Activated CD4-positive, alpha-beta T cell treated with anti-CD3 and anti-CD28 coated beads, Interleukin-2, Interleukin-4, amounts not matched to agents 100 ng/mL and 50 ng/mL, durations not matched to agents 16 hours and 8 hours (primary cell): ENCODE measurements at places on chromosomes 7 and 10.

DNA sequence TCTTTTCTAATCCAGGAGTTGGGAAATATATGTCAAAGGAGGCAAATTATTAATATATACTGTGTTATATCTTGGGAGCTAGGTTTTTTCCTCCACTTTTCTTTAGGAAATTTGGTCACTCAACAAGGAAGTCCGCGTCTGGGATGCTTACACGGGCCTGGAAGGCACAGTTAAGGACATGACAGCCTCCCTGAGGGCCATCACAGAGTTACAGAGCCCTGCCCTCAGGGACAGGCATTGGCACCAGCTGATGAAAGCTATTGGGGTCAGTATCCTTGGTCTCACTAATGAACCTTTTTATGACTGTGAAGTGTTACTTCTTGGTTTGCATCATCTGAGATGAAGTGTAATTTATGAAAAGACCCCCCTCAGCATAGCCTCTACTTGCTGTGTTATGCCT is 74.7 kb downstream of the DNAH11 start:
- no peak for DNase-seq

DNA sequence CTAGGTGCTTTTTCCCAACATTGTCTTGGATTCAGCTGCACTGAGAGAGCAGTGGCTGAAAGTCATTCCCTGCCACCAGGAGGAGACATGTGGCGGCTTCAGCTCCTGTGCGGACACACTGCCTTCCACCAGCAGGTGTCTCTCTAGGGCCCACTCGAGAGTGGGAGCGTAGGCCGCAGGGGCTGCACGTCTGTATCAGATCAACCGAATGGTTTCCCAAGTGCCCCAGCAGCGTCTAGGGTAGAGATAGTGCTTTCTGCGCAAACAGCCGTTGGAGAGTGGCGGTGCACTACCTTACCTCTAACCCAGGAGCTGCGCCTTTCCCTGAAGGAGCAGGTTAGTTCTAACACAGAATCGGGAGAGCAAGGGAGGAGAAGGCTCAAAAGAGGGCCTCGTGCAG is 31.7 kb downstream of the PAPOLB start:
- DNase-seq = peak; percentile 65

DNA sequence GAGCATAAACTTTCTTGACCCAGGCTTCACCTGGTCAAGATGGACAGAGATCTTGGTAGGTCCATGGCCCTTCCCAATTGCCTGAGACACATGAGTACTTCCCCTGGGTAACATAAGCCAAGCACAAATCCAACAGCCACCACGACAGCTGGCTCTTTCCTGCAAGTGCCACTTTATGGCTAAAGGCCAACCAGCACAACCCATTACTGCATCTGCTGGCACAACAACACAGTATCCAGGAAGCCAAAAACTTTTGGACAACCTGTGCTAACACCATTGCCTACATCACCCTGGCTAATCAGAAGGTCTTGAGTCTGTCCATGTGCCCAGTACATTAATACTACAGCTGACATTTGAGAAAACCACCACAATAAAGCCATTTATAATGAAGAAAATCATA is 548.0 kb upstream of the SEMA3D start:
- no peak for DNase-seq

DNA sequence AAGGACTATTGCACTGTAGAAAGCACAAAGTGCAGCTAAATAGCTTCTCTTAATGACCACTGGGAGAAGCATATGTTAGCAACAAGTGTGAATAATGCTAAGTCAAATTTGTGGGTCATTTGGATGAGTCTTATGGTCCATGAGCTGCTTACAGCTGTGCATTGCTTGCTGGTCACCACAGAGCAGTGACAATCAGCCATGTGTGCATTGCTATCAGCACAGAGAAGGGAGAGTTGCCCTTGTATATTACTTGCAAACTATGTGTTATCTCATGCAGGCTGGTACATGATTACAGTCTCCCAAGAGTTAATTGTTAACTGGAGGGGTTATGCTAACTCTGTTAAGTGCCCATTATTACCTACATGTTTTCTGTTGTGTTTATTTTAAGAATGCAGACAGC is 25.7 kb downstream of the MRPS33 start:
- no peak for DNase-seq

GRCh38 chr7:96303686-96304443 is 18.0 kb downstream of the SLC25A13 start:
- DNase-seq = peak; percentile 75

GRCh38 chr10:29434111-29434510 is 145.2 kb downstream of the LYZL1 start:
- DNase-seq = no peak

GRCh38 chr10:20173046-20173445 is 356.8 kb downstream of the PLXDC2 start:
- no peak for DNase-seq

- no peak for DNase-seq
Measured at GRCh38 chr10:58508316-58508715, 4.4 kb upstream of the BICC1 start.

DNA sequence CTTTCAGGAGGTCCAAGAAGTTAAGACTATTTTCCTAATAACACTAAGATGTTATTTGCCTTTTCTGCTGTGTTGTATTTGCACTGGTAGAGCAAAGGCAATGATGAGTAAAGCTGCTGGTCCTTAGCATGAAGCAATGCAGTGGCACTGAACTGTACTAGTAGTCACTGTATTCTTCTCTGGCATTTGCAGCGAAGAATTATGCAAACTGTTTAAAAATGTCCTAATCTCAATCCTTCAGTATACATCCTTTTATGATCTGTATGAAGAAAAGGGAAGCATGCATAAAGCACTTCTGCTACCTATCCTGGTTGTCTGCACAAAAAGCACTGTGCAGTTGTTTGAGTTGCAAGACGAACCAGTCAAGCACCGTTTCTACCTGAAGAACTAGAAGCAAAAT is 20.4 kb downstream of the IGF2BP3 start:
- no peak for DNase-seq

DNA sequence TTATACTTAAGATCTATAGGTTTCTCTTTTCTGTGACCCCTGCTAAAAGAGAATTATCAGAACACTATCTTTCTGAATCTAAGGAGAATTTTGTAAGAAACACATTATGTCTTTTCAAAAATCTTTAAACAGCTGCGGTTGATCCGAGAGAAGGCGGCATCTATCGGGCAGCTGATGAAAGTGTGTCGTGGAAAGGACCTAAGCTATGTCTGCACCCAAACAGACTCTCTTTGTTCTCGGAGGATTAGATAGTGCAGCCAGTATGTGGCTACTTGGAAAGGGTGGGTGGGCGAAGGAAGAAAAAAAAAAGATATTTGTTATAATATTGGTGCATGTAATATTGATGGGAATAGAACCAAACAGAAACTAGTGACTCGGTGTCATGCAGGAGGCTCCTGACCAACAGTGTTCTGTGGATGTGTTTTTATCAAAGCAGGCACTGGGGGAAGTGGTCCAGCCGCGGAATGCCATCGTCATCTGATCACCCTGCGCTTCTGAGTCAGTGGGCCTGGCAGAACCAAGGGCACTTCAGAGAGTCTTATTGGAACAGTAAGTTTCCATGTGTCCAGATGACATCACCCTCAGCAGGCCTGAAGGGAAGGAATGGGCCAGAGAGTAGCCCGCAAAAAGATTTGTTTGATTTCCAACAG is 509.7 kb upstream of the AKR1E2 start:
- no peak for DNase-seq

DNA sequence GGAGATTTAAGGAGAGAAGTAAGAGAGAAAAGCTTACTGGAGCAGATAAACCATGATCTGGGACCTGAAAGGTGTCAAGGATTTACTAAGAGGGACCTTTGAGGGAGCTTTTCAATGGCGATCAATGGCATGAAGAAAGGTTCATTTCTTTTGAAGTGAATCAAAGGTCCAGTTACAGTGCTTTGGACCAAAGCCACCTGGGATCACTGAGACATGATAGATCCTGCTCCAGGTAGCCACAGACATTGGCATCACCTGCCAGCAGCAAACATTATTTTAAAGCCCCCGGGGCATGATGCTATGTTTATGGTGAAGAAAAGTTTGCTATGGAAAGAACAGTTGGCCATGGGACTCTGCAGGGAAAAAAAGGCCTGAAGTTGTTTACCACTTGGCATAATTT is 109.4 kb downstream of the SLC25A13 start:
- DNase-seq = no peak

- DNase-seq = no peak
Measured at GRCh38 chr10:22022257-22023032, 18.9 kb upstream of the DNAJC1 start.

DNA sequence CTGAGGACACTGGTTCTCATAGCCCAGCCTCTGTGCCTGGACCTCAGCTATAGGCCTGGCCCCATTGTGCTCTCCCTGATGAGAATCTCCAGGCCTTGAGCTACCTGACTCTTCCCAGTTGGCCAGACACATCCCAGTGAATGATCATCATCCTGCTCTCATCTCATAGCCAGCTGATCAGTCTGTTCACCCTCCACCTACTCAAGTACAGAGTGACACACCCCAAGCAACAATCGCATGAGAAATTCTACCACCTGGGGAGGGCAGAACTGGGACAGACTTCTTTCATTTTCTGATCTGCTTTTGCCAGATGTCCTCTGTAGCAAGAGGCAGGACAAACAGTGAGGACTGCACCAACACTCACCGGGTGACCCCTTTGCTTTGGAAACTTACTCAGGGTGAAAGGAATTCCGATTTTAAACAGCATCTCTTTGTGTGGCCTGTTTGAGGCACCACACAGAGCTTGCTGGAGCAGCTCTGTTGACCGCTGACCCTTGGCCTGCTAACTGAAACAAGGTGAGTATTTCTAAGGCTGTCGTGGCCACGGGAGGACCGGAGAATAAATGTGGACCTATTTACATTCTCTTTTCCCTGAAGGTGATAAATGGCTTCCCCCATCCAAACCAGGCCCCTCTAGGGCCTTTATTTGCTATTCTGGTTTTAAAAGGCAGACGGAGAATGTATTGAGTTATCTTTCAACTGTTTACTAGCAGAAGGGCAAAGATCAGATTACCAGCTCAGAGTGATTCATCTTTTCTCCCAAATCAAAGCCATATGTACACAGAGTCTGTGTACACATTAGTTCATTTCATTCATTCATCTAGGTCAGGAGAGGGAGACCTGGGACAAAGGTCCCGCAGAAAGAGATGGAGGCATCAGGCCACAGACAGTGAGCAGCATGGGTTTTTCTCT is 181.4 kb upstream of the TNS3 start:
- no peak for DNase-seq

- DNase-seq = no peak
Measured at GRCh38 chr7:117322741-117323304, at the start of gene WNT2. TSS of gene WNT2 (minus strand) at chr7:117323058. CDS start at chr7:117322989, 69 bp downstream.

GRCh38 chr7:120278773-120279172 is 5.8 kb downstream of the KCND2 start:
- no peak for DNase-seq

DNA sequence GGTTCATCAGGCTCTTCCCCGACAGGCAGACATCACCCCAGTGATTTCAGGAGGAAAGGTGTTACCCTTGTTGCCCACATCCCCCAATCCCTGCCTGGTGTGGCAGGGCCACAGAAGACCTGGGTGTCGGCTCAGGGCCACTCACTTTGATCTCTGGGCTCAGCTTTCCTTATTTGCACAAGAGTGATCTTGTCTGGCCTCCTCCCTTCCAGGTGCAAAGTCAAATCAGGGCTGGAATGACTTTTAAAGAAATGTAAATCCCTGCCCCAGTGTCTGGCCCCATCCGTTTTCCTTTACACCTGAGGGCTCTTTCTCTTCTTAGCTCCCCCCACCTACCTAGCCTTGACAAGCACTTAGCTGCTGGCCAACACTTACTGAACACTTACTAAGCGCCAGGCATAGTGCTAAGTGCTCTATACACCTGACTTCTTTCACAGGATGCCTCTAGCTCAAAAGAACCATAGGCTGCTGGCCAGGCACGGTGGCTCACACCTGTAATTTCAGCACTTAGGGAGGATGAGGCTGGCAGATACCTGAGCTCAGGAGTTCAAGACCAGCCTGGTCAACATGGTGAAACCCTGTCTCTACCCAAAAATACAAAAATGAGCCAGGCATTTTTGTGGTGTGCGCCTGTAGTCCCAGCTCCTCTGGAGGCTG is 979 bp upstream of the NODAL start:
- no peak for DNase-seq

- no peak for DNase-seq
Measured at GRCh38 chr10:78572565-78572964, 496.2 kb upstream of the ZMIZ1 start.

GRCh38 chr7:111083413-111083812 is 7.5 kb upstream of the LRRN3 start:
- peak; percentile 95 for DNase-seq

DNA sequence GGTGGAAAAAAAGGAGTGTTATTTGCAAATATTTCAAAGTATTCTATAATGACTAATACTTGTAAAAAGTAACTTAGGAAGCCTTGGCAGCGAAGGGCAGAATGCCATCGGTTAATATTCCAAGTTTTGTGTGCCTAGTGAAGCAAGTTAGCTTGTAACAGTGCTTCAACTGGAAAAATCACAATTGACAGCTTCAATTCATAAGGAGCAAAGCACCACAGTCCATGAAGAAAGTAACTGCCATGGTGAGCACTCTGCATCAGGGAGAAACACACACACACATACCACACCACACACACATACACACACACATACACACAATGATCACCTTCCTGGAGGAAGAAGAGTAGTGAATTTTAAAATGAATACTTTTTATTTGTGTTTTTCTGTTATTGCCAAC is 298.3 kb downstream of the CNTNAP2 start:
- no peak for DNase-seq

DNA sequence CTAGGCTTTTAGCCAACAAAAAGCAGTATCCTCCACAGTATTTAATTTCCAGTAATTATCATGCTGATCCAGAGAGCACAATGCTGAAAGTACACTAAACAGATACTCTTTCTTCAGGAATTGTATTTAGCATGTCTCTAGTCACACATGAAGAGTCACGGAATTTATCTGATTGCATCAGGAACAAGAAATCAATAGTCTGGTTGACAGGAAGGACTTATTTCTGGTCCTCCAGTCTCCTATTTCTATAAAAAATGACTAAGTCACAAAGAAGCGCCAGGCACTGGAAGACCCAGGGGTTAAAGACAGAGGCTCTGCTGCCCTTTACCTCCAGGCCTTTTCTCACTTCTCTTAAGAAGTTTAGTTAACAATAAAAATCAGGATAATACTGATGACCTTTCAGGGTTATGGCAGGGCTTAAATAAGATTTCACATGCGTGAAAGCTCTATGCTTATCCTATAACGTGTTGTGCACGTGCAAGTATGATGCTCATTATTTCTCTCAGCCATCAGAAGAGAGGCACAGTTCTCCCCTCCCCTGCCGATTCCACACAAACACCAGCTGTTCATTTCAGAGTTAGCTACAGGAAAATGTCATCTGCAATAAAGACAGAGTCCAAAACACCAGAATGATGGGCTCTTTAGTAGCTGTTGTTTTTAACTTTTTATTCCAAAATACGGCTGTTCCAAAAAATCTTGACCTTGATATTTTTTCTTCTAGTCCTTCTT is 36.9 kb downstream of the SLC26A4 start:
- no peak for DNase-seq

DNA sequence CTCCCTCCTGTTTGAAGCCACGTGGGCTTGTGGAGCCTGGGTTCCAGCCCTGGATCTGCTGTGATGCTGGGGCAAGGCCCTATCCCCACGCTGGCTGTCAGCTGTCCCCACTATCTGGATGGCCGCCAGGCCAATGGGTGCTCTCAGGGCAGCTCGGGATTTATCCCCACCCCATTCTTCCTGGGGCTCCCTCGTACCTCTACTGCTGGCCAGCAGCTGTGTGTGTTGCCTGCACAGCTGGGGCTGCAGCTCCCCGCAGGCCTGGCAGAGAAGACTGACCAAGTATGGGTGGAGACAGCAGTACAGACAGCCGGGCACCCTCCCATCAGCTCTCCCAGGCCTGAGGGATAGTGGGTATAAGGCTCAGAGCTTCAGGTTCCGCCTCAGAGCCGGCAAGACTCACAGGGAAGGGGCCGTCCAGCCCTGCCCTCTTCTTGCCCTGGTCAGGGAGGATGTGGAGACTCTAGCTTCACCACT is 13.6 kb downstream of the CLIP2 start:
- no peak for DNase-seq
